ENCODE measurements at places on chromosomes 6 and 20.

- no peak for DNase-seq
Observed at GRCh38 chr6:43334466-43335095, 26.0 kb upstream of the CRIP3 start.

DNA sequence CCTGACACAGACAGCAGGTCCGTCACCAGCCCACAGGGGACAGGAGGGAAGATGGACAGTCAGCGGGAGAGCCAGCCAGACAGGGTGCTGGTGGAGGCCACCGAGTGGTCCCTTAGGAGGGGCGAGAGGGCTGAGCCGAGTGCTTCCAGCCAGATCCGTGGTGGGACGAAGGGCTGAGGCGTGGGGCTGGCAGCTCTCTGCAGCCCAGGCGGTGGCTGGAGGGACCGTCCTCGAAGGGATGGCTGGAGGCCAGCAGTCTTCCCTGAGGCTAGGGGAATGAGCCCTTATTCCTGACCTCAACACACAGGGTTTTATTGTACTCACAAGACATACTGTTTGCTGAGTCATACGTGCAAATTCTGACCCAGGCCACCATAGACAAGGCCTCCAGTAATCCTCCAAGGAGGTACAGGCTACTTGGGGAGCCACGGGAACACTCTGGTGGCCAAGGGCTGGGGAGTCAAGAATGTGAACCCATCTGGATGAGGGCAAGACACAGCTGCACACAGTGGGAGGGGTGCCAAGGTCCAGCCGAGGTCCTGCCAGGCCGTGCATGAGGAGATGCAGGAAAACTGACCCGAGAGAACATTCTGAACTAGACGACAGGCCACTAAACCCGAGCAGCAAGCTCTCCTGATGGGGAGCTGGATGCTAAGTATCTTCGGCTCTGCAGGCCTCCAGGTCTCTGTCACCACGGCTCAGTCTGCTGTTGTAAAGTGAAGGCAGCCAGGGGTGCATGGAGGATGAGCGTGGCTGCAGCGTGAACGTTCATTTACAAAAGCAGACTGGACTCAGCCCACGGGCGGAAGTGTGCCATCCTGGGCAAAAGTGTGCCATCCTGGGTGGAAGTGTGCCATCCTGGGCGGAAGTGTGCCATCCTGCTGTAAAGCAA is 242.5 kb downstream of the TTLL2 start:
- DNase-seq, result no peak

GRCh38 chr6:56595490-56596122 is 47.1 kb downstream of the DST start:
- peak; percentile 21 for DNase-seq

DNA sequence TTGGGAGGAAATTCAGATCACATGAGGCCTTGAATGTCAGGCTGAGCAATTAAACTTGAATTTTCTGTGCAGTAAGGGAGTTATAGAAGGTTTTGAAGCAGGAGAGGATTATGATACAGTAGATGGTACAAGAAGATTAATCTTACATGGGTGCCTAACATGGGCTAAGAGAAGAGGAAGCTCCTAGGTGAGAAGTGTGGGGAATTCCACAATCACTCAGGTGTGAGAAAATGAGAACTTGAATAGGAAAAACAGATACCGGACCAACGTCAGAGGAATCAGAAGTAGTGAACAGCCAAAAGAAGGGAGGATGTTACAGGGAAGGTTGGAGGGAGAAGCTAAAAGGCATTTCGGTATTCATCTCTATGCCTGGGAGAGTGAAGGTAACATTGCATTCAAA is 250.7 kb upstream of the SLC35B3 start:
- no peak for DNase-seq

DNA sequence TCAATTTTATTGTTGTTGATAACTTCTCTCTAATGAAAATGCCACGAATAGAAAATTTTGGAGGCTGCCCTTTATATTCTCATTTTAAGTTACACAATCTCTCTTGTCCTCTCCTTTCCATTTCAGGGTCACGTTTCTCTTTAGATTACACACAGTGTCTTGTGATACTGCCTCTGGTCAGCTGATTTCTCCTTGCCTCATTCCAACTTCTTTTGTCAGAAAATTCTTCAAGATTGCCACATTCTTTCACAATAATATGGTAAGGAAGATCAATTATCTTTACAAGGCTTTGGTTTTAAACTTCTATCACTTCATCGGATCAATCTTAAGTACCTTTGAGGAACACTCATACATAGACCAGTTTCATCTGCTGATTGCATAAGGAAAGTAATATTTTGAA is 370.3 kb downstream of the RFPL4B start:
- no peak for DNase-seq

- DNase-seq, result no peak
Observed at GRCh38 chr6:132131758-132132157, 180.6 kb upstream of the CCN2 start.

DNA sequence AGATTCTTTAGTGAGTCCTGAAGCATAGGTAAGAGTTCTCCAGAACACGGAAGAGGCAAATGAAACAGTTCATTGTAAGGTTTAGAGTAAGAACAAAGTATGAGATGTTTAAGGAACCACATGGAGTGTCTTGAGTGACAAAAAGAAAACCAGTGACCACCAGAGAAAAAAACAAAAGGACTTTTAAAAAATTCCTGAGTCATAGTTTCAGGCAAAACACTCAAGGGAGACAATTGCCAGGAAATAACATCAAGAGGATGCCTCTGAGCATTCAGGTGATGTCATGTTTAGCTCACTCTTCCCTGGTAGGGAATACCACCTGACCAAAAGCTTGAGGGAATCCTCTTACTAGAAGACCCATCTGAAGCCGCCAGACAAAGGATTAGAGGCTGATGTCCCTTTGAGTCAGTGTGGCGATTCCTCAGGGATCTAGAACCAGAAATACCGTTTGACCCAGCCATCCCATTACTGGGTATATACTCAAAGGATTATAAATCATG is 110.3 kb downstream of the COL19A1 start:
- no peak for DNase-seq

- no peak for DNase-seq
Observed at GRCh38 chr20:64220891-64221527, 34.5 kb upstream of the PCMTD2 start.

DNA sequence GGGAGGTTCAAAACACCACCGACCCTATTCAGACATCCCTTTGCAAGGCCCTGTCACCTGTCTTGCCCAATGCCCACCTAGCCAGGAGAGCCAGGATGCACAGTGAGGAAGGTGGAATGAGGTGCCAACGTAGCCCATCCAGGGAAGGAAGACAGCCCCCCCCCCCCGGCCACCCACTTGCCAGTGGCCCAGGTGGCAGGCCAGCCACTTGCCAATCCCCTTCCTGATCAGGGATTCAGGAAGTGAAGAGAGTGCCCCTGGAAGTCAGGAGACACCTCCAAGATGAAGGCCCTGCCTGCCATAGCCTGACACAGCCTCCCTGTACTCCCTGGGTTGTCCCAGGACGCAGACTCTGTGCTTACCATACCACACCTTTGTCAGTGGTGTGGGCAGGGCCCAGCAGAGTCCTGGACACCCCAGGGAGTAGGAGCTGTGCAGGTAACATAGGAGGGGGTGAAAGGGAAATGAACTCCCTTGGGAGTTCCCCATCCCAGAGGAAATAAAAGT is 54.7 kb downstream of the MRPL14 start:
- DNase-seq, result no peak

GRCh38 chr6:42979523-42980177 is 669 bp upstream of the PEX6 start:
- no peak for DNase-seq

DNA sequence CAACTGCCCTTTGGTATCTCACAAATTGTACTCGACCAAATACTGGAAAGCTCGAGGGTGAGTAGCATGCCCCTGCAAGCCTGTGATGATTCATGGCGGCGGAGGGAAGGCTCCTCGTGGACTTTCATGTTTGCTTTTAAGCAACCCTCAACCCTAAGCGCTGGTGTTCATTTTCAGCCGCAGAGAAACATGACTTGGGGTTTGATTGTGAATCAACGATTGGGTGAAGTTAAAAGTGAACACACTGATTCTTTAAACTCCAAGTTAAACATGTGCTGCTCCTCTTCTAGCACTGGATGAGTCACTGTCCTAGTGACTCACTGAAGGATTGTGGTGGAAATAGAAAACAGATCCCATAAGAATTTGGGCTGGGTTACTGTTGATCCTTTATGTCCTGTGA is 8.3 kb downstream of the CD109 start:
- peak; percentile 17 for DNase-seq

GRCh38 chr20:62597416-62598115 is 44.7 kb upstream of the SLCO4A1 start:
- DNase-seq, result no peak

DNA sequence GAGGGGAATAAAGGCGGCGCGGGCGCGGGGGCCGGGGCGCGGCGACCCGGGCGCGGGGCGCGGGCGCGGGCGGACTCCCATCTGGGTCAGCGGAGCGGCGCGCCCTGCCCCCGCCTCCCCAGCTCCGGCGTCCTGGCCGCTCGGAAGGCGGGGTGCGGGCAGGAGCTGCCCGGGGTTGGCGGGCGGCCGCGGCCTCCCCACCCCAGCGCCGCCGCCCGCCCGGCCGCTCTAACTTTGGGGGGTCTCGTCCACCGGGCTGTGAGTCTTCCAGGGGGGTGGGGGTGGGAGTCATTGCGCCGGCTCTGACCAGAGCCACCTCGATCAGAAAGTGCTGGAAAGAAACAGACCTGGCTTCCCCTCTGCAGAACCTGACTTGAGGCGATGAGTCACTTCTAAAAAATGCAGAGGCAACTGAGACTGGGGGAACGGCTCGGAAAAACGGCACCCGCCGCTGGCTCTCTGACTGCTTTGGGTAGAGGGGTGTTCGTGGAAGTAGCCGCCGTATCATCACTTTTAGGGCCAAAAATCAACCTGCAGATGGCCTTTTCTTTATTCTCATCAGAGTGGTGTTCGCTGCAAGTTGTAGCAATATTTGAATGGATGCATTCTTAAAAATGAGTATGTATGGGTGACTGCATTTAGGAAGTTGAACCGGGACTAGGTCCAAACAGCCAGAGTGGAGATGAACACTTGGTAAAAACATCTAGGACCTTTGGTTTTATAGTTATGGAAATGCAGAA is 667 bp downstream of the CAP2 start:
- DNase-seq, result no peak

- DNase-seq, result no peak
Observed at GRCh38 chr6:152697634-152698033, at the start of gene MYCT1. TSS of gene MYCT1 (plus strand) at chr6:152697897. CDS start at chr6:152697903, 6 bp downstream.

DNA sequence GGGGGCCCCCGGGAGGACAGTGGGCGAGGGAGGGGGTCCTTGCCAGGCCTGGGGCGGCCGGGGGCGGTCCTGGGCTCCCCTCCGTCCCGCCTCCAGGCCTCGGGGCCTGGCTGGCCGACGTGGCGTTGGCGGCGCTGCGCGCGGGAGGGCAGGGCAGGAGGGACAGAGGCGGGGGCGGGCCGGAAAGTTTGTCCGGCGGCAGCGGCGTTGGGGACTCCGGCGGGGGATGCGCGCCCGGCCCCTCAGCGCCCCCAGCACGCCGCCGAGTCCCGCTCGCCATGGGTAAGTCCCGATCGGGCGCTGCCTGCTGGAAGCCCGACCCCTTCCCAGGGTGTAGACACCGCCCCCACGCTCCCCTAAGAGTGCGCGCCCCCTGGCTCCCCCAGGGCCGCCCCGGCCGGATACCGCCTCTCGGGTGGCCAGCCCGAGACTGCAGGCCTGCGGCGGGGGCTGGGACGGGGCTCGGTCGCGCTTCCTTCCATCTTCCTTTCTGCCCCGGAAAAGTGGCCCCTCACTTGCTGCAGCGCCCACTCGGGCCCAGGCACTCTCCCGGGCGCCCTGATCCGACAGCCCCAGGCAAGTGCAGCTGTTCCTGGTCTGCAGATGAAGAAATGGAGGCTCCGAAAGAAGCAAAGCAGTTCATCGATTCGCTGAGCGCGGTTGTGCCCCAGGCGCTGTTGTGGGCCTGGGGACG is at the start of gene SLC2A10:
Gene SLC2A10 (plus strand): TSS at position 191 of the 694 bp plus-strand sequence. CDS start 88 bp downstream, at position 279.
- no peak for DNase-seq

- no peak for DNase-seq
Observed at GRCh38 chr6:6545616-6546317, 42.8 kb upstream of the LY86 start.

DNA sequence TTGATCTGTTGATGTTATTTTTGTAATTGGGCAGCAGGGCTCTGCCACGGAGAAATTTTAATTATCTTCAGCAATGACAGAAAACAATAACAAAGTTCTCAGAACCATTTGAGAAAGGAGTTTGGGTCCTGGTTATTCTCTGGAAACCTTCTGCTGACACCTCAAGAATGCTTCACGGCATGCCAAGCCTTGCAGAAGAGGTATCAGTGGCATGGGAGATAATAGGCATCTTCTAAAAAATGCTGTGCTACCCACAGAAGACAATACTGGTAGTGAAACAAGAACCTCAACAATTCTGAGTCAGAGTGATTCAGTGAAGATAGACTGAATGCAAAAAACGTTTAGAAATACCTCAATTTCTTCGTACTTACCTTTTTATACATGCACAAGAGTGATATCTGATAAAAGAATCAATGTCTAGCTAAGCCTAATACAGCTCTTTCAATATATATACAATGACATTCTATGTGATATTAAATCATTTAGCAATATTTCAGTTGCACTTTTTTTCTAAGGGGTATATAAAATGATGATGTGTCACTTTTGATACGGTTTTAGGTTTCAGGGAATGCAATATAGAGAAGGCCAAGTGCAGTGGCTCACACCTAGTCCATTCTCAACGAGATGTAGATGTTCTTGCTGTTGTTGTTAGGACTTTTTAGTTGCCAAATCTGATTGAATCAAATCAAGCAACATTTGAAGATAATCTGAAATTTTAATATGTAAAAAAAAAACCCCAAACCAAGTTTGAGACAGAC is 110.4 kb upstream of the COL21A1 start:
- no peak for DNase-seq

- no peak for DNase-seq
Observed at GRCh38 chr20:38242848-38243708, 17.5 kb downstream of the KIAA1755 start.

DNA sequence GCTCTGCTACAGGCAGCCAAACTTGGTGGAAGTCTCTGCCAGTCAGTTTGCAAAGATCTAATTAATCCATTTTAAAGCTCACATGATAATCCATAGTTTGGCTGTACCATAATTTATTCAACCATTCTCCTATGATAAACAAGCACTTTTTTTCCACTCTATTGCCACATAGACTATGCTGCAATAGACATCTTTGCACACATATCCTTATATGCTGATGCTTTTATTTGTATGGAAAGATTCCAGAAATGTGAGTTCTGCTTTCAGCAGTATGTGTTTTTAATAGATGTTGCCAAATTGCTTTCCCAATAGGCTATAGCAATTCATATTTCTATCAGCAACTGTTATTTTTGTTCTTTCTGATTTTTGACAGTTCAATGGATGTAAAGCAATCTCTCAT is 628.0 kb downstream of the KIF16B start:
- DNase-seq, result no peak
